Neural crest cell (in vitro differentiated cells): ENCODE measurements at places on chromosomes 3 and 15.
A peak's percentile ranks its signal among the peaks of the same experiment; 100 is the strongest.

GRCh38 chr3:172236771-172237742 lies 197.7 kb downstream of the FNDC3B start:
- no peak for DNase-seq

DNA sequence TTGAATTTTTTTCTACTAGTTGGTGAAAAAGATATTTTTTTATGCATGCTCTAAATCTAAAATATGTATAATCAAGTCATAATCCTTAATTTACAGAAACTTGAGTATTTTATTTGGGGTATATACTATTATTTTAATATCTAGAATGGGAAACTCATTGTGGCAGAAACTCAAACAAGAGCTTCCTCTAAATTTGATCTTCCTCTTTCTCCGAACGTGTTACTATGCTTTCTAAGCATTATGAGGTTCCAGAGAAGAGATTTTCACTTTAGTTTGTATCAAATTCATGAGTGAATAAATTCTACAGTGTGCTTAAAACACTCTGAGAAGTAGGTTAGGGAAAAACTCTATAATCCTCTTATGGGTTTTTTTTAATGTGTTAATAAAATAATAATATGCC lies 173.1 kb downstream of the POTEB3 start:
- no peak for DNase-seq

GRCh38 chr3:88440701-88441100 lies 290.9 kb downstream of the C3orf38 start:
- no peak for DNase-seq

DNA sequence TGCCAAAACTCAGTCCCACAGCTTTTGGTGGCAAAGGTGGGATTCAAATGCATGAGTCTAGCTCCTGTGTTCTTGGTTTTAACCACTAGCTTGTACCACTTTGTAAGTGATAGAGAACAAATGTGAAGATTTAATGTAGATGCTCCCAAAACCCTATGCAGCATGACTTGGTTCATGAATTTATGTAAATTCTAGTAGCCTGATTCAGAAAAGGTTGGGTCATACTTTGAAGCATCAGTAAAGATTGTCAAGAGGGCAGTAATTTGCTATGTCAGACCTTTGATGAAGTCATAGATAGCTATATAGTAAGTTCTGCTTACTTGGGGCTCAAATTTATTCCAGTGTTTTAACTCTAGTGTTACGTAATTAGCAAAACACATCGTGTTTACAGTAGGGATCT lies 75.6 kb downstream of the VPS8 start:
- DNase-seq = no peak

DNA sequence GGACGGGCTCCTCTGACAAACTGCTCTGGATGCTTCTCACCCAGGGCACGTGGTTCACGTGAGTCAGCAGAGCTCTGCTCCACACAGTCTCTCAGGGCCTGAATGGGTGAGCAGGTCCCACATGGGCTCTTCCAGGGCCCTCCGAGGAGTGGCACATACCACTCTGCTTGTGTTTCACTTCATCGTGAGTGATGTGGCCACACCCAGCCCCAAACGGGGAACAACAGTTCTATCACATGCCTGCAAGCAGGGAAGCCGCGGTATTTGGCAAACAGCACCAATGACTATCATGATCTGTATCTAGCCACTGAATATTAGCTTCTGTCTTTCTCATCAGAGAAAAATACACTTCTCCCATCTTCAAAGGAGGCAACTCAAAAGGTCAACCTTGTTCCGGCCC lies 352.8 kb downstream of the GABRG3 start:
- DNase-seq = no peak

DNA sequence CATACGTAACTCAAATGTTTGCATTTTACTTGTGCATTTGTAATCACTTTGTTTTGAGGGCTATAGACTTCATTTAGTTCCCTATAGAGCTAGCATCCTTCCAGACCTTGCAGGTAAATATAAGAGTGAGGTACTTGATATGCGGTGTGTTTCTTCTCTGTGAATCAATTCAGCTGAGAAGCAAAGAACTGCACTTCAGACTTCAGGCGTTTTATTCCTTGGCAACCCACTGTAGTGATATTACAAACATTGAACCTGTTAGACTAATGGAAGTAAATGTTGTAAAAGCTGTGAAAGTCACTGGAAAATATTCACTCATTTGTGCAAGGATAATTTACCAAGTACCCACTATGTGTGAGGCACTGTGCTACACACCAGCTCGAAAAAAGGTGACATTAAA lies 94.1 kb upstream of the CHL1 start:
- no peak for DNase-seq

DNA sequence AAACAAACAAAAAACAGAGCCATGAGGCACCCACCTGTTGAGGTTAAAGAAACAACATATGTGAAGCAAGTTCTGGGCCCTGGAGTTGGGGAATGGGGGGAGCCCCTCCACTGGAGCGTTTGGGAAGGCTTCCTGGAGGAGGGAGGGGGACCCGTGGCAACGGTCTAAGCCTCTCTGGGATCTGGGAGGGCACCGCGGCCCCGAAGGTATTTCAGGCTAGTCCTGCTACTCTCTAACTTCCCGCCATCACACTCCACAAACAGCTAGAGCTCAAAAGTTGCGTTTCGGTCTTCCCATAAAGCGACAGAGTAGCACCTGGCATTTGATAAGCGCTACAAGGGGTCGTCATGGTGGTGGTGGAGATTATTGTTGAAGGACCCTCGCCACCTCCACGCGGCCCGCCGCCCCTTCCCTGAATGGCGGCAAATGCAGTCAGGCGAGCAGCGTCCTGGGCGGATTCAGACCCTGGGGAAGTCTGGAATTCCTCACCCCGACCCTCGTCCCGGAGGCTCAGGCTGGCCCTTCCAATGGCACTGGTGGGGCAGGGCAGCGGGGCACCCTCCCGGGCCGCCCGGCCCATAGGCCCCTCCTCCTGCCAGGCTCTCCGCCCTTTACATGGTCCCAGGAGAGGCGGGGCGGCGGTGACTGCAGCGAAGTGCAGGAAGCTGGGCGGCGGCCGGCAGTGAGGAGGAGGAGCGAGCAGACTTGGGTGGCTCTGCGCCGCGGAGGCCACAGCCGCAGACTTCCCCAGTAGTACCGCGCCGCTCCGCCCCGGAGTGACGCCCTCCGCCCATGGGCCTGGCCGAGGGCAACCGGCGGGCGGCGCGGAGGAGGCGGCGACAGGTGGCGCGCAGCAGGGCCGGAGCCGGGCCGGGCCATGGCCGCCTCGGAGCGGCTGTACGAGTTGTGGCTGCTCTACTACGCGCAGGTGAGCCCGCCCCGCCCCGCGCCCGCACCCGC lies at the start of gene NBEAL2:
Gene NBEAL2 (plus strand): TSS at position 682 of the 960 bp plus-strand sequence. CDS start 196 bp downstream, at position 878.
- DNase-seq = peak; percentile 80

GRCh38 chr15:85534031-85534430 lies 153.6 kb downstream of the AKAP13 start:
- DNase-seq = no peak

- DNase-seq = no peak
Observed at GRCh38 chr3:9883706-9884554, 3.9 kb upstream of the CIDEC start.

- no peak for DNase-seq
Observed at GRCh38 chr15:51075826-51076523, 18.7 kb downstream of the TNFAIP8L3 start.

- no peak for DNase-seq
Observed at GRCh38 chr3:179200790-179201189, 50.1 kb downstream of the KCNMB3 start.

- no peak for DNase-seq
Observed at GRCh38 chr3:171874251-171874681, 31.1 kb downstream of the TMEM212 start.

DNA sequence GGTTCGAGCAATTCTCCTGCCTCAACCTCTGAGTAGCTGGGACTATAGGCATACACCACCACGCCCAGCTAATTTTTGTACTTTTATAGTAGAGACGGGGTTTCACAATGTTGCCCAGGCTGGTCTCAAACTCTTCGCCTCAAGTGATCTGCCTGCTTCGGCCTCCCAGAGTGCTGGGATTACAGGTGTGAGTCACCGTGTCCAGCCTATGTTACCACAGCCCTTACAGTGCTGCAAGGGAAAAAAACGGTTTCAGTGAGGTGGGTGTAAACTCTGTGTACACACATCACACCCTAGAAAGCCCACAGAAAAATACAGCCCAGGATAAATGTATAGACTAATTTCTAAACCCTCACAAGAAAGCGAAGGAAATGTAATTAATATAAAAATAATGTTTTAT lies 103.5 kb upstream of the AKAP13 start:
- no peak for DNase-seq

GRCh38 chr3:81622395-81622794 lies 139.1 kb downstream of the GBE1 start:
- DNase-seq = no peak

- no peak for DNase-seq
Observed at GRCh38 chr3:142209655-142210054, 15.7 kb downstream of the GK5 start.

DNA sequence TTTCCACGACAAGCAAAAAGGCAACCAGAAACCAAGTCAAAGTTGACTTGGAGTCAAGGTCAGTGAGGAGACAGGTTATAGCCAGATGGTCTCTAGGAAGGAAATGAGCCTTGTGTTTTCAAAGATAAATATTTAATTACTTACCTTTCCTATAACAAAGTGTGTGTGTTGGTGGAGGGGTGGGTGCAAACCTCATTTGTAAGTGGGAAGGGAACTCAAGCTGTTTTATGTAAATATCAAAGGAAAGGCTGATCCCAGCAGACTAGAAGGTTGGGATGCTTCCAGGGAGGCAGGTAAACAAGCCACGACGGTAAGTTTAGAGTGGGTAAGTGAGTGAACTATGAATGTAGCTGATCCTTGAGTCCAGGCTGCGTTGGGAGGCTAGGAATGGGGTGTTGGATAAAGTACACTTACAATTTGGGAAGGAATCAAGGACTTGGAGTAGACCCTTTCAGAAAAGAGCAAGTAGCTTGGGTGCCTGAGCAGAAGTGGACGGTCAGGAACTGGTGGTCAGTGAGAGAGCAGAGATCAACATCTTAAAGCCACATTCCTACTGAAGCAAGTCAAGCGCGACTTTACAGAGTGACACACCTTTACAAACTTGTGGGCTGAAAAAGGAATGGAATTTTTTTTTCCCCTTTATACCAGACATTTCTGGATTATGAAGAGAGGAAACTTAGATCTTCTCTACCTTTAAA lies 82.0 kb upstream of the TBL1XR1 start:
- no peak for DNase-seq

- DNase-seq = no peak
Observed at GRCh38 chr3:14138878-14139655, 14.2 kb downstream of the TMEM43 start.

DNA sequence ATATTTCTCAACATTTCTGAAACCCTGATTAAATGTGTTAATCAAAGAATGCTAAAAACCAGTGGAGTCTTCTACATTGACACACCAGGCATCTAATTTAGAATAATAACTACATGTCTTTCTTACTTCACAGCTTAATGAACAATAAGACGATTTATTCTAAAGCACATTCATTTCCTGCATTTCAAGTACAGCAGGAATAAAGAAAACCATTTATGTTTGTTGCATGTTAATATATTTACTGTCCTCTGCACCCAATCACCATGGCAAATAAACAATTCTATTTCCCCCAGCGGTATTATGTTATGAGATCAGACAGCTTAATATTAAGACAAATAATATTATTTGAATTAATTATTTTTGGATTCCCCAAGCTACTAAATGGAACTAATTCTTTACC lies 1336.3 kb upstream of the CADM2 start:
- no peak for DNase-seq

GRCh38 chr3:168894214-168894613 lies 769.3 kb downstream of the MECOM start:
- DNase-seq = no peak

DNA sequence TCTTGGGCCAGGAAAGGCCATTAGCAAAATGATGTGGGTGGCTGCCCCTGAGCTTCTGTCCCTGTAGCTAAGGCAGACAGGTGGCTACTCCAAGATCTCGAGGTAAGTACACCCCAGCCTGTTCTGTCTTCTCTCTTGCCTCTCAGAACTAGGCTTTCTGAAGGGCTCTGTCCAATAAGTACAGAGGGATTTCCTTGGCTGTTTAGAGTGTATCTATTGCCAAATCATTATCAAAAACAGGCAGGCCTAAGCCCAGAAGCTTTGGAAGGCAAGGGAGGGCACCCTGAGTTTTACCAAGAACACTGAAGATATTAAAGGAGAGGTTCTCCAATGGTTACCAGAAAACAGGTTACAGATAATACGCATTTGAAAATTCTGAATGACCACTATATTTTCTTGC lies 156.6 kb downstream of the MYRIP start:
- DNase-seq = no peak

GRCh38 chr3:76429581-76430177 lies 610.2 kb upstream of the ROBO2 start:
- no peak for DNase-seq

DNA sequence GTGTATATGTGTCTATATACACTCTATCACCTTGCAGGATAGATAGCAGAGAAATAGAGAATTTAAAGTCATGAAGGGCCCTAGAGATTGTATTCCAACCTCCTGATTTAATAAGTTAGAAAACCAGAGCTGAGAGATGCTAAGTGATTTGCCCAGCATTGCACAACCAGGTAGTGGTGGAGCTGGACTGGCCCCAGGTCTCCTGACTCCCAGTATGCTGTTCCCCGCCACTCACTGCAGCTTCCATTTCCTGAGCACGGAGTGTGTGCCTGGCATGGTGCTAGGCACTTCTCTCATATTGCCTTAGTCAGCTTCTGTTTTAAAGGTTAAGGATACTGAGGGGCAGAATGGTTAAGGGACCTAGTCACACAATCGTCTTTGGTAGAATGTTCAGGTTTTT lies 129.4 kb upstream of the KLHL25 start:
- no peak for DNase-seq
